ENCODE measurements at places on chromosomes 12 and 14. TPM values are rescaled to one million over a fixed set of nuclear protein-coding genes. Genes with fewer than 3 reads are reported as not detected.

GRCh38 chr12:2823483-2823882, 11.0 kb downstream of the ITFG2 start:
- DNase-seq, result no peak

- no peak for DNase-seq
These were observed 30.6 kb downstream of the LRCOL1 start for GRCh38 chr12:132579744-132580143.

DNA sequence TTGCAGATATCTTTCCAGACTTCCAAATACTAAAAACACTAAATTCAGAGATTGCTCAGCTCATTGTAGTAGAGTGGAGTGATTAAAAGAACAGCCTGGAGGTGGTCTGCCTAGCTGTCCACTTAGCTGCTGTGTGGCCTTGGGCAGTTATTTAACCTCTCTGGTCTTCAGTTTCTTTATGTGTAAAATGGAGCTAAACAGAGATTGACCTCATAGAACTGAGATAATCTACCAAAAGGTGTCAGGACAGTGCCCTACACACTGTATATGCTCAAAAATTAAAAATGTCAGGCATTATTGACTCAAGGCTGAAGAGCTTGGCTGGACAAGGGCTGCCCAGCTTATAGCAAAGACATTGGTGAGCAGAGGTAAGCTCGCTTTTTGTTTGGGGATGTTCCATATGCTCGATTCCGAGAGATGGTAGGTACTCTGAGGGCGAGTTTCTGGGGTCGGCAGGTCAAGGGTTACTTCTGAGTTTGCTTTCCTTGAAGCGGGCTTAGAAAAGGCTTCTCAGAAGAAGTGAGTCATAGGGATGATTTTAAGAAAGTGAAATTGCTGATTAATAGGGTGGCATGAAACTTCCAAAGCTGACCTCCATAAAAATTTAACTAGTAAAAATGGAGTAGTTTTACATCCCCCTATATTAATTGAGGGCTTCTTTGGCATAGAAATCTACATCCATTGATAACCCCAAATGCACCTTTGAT, 107.5 kb downstream of the GPATCH2L start:
- DNase-seq, result no peak

The APOF gene
- not detected for total RNA-seq

Data from lower lobe of right lung (tissue), 2 donors.